ENCODE measurements at places on chromosomes 2 and 18. TPM values are rescaled to one million over a fixed set of nuclear protein-coding genes. Genes with fewer than 3 reads are reported as not detected.

- DNase-seq = no peak
Measured at GRCh38 chr2:147182260-147182659, 662.6 kb upstream of the ACVR2A start.

DNA sequence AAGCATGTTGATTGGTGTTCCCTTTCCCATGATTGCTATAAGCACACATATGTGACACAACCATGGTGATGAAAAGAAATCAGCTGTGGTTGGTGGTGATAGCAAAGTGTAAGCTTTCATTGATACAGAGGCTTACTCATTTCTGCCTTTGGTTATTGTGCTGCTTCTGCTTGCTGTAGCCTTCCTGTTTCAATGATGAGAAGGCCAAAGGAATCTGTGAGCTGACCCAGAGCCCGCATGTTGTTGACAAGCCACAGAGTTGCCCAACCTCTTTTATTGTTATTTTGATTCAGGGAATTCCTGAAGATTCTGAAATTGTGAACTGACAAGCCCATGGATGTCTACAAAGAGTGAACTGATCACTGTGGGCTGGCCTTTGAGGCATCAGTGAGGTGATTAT, 164.4 kb downstream of the TMEFF2 start:
- DNase-seq = no peak

GRCh38 chr18:48836231-48836805, 114.4 kb downstream of the SMAD7 start:
- DNase-seq = no peak

DNA sequence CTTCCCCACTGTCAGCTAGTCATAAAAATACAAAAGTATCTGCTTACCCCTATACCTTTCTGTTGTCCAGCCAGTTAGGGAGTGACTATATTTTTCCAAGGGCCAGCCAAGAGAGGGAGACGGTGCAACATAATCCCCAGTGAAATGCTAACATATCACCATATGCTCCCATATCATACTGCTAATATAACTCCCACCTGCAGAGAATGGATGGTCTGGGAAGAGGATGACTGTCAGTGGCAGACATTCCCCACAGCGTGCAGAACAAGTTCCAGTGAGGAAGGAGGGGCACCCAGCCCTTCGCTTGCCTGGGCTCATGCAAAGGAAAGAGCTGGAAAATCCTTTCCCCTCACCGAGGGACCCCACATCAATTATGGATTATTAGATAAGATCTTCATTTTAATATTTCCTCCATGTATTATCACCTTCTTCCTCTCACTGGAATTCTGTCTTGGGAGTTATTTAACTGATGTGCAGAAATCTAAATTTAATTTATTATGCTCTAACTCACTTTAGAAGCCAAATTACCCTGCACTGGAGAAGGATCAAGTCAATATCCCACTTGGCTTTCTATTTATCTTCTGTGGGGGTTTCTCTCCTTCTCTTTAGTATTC, 135.6 kb downstream of the GALNT14 start:
- no peak for DNase-seq

DNA sequence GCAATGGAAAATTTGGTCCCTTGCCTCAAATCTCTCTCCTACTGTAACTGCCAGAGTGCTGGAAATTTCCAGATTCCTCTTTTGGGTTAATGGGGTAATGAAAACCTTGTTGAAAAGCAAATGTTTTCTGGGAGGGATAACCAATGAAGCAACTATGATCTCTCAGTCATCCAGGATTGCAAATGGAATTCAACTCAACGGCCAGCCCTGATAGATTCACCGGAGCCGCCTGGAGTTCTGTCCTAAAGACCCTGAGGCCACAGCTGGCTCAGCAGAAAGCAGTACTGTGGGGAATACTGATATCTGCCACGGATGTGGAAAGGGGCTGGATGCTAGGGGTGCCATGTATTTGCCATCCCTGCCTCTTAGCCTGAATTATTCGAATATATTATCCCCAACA, 167.8 kb downstream of the NRP2 start:
- DNase-seq = no peak

DNA sequence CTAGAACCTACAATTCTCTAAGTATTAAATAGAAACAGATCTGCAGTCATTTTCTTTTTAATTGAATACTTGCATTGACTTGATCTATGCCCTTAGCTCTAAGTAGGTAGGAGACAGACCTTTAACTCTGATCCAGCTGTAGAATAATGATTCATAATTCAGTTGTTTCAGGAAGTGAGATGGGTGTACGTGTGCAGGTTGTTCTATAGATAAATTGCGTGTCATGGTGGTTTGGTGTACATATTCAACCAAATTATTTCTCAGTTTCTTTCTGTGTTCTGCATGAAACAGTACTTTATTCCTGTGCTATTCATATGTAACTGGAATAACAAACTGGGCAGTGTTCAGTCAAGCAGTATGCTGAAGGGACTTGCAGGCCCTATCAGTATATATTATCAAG, 34.3 kb upstream of the CD226 start:
- DNase-seq = no peak

GRCh38 chr2:235543128-235543750, 49.4 kb downstream of the AGAP1 start:
- DNase-seq = no peak

GRCh38 chr2:85852152-85852840, 36.5 kb downstream of the ST3GAL5 start:
- no peak for DNase-seq

DNA sequence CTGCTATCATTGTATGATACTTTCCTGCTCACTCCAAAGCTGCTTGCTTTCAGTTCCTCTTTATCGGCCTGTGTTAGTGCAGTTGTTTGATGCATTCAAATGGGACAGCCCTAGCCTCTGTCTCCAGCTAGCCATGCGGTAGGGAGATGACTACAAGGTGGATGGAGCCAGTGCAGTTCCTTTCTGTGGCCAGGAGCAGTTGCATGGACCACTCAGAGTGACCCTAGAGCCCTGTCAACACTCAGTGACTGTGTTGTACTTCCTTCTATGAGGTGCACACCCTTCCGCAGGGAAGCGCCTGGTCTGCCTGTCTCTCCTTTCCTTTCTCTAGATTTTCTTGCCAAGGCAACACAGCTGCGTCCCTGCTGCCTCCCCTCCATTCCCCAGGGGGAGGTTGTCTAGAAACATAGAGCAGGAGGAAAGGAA, 33.8 kb downstream of the KCNS3 start:
- DNase-seq = no peak

GRCh38 chr18:50671376-50671775, 111.5 kb downstream of the MAPK4 start:
- no peak for DNase-seq

GRCh38 chr18:38284972-38285371, 719.4 kb upstream of the CELF4 start:
- no peak for DNase-seq

- no peak for DNase-seq
Measured at GRCh38 chr2:44168681-44169154, at the start of gene PPM1B. PPM1B (plus strand) TSS chr2:44168875; CDS start chr2:44201200, 32,325 bp downstream.

- DNase-seq = no peak
Measured at GRCh38 chr2:174704642-174705041, 59.6 kb downstream of the CHRNA1 start.

DNA sequence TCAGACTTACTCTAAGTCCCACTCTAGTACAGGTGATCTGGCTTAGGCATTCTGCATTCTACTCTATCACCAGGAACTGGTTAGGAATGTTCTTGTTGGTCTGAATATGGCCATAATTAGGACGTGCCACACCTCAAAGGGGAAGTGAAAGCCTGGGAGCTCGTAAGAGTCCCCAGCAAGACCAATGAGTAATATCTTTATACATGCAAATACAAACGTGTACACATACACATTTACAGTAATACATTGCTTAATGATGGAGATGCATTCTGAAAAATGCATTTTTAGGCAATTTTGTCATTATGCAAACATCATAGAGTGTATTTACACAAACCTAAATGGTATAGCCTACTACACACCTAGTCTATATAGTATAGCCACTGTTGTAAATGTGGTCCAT, 19.5 kb upstream of the ERCC3 start:
- no peak for DNase-seq

DNA sequence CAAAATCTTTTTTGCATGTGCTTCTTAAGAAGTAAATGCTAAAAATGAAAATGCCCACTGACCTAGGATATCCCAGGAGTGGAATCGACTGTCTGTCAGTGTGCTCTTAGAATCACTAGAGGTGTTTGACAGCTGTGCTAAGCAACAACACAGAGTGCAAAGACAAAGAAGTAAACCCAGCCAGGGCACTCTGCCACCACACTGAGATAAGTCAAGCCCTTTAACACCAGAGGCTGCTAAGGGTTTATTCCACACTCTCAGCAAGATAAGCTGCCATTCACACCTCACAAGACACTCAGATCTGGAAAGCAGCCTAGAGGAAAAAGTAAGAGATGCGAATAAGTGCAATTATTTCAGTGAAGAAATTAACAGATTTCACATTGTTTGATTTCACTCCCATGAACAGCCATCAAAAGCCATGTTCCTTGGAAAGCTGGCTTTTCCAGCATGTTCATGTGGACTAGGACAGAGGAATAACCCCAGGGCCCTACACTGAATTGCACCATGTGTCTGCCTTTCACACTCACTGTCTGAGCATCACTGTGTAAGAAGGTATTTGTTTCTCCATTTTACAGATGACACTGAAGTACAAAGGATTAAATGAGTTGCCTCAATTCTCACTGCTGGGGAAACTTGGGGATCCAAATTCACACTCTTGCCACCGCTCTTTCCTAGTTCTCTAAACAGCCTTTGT, 6.0 kb upstream of the BMP10 start:
- no peak for DNase-seq

DNA sequence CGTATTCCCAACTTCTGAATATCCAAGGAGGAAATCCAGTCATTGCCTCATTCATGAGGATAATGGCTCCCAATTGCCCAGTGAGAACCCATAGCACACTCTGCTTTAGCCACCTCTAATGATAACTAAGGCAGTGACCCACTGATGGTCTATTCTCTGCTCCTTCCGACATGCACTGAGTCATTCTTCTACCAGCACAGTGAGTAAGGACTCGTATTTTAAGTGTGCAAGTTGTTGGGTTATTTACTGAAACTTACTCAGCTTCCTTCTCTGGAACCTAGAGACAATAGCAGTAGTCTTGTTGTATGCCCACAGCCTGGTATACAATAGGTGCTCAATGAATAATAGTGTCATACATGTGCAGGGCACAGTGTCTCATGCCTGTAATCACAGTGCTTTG, 81.1 kb upstream of the ZNF397 start:
- DNase-seq = no peak

DNA sequence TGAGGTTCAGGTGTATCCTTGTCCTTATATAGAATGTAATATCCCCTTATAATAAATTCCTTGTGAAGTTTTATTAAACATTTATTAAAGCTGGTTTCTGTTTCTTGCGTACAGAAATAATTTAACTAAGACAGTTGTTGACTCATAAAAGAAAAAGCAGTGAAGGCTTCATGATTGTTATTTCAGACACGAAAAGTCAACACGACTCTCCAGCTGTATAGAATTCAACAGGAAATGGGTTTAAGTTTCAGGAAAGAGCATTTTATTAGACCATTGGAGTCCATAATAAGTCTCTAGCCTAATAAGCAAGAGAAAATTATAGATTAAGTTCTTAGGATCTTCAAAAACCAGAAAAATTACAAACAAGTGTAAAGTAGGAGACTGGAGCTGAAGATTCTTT, 62.2 kb downstream of the KCNE4 start:
- DNase-seq = no peak

DNA sequence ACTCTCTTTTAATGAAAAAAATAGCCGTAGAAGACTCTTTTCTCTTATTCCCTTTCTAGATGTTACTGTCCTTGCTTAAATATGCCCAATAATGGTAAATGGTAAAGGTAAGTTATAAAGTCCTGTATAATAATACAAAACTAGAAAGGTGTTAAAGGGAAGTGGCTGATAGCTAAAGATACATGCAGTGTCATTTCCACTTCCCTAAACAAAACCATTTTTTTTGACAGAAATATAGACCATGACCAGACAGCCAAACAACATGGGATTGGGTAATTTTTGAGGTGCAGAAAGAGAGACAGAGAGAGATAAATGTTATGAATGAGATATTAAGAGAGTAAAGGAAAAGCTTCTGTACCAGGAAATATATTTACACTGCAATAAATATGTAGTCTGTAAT, 731.7 kb upstream of the REG3G start:
- no peak for DNase-seq

DNA sequence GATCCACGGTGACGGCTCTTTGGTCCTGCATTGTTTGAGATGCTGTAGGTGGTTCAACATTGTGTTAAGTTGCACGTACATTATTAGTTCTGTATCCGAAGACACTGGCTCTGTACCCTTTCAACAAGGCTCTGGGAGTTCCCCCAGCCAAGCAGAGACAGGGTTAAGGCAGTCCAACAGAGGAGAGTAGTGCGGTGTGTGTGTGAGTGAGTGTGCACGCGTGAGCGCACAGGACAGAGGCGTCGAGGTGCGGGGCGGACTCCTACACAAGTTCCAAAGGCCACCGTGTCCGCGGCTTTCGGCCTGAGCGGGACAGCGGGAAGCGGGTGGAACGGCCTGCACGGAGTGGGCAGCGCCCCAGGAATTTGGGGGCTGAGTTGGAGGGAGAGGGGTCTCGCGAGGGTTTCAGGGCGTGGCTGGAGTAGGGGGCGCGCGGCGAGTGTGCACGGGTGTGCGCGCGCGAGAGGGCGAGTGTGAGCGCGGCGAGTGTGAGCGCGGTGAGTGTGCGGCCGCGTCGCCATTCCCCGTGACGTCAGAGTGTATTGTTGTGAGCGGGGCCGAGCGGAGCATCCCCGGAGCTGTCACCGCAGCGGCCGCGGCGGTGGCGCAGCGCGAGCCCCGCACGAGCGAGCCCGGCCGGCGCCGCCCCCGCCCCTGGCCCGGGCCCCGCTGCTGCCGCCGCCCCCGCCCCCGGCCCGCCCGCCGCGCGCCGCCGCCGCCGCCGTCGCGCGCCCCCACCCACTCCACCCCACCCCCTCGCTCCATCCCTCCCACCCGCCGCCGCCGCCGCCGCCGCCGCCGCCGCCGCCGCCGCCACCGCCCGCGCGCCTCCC, at the start of gene ASXL3:
Gene ASXL3, plus strand, starts transcription at position 535 of the 833 bp plus-strand sequence. CDS start 413 bp downstream, outside the sequence.
- DNase-seq = no peak

- DNase-seq = no peak
Measured at GRCh38 chr2:36469710-36470109, 114.1 kb downstream of the CRIM1 start.

- no peak for DNase-seq
Measured at GRCh38 chr2:195759877-195760276, 102.9 kb downstream of the SLC39A10 start.

The CIDEA gene
- total RNA-seq = 0.48 TPM

The NFE2L2 gene
- total RNA-seq = 108 TPM

The TDRD15 gene
- total RNA-seq = 3.8 TPM

The AQP12B gene
- not detected for total RNA-seq

The CCDC74B gene
- total RNA-seq = 5.2 TPM

The CD207 gene
- not detected for total RNA-seq

Data from urinary bladder (tissue), 4 donors.